ENCODE measurements at places on chromosomes 11 and 22.

GRCh38 chr11:118529584-118530175, 1.3 kb upstream of the TMEM25 start:
- DNase-seq: no peak

DNA sequence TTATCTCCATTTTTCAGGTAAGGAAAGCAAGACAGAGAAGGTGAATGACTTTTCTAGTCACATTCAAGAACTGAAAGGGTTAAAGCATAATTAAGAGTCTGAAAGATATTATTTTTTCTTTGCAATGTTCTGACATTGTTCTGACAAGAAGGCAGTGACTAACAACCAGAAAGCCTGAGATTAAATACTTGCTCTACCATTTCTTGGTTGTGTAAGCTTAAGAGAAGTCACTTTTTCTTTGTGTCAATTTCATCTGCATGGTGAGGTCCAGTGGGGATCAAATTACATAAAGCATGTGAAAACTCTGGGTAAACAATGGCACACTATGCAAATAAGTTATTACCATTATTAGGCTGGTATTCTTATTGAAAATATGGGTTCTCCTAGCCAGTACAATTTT, 73.7 kb downstream of the PHF21A start:
- no peak for DNase-seq

- DNase-seq: no peak
These were observed 18.3 kb downstream of the SIK2 start for GRCh38 chr11:111620518-111620917.

DNA sequence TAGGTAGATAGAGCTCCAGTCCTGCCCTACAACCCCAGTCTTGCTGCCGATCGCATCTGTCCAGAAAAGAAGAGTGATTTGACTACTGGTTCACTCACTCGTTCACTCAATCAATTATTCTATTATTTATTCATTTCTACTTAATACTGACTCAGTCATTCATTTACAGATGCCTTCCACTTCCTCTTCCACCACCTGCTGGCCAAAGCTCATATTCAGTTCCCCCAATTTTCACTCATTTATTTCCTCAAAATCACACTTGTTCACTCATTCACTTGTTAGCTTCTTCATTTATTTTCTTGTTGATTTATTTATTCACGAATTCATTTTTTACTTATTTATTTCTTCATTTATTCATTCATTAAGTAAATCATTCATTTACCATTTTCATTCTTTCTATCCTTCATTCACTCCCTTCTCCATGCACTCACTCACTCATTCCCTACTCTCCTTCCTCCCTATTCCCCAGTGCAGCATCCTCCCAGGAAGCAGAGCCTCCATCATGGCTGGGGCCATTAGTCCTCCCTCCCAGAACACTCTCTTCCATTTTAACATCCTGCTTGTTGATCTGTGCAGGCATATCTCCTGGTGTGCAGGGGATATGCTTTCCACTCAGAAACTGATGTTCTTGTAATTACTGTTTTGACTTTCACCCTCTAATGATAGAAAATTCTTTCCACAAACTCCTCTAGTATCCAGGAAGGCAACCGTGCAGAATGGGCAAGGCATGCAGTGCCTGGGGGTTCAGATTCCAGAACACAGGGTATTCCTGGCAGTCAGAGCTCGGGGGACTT, 281.0 kb downstream of the TENM4 start:
- no peak for DNase-seq

GRCh38 chr11:33898957-33899356, 7.1 kb upstream of the LMO2 start:
- DNase-seq: no peak

DNA sequence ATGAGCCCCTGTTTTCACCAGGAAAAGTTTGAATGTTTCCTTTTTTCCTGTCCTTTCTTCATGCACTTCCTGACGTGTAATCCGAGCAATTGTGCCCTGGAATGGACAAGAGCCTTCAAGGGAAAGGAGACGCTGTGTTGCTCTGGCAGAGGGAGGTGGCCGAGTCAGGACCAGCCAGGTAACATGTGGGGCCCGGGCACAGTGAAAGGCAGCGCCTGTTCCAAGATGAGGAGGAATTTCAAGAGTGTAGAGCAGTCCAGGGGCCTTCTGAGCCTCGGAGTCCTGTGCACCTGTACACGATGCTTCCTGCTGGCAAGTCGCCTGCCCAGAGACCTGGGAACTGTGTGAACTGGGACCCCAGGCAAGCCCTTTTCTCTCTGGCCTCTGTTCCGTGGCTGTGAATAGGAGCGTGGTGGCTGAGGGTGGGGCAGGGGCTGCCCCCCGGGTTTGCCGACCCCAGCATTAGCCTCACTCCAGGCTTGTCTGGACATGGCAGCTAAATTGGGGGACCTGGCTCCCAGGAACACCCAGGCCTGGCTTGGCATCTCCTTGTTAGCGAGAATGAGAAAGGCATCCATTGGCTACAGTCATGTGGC, 92.0 kb downstream of the MYEOV start:
- no peak for DNase-seq

GRCh38 chr11:75474878-75475766, 42.1 kb upstream of the KLHL35 start:
- DNase-seq: no peak

DNA sequence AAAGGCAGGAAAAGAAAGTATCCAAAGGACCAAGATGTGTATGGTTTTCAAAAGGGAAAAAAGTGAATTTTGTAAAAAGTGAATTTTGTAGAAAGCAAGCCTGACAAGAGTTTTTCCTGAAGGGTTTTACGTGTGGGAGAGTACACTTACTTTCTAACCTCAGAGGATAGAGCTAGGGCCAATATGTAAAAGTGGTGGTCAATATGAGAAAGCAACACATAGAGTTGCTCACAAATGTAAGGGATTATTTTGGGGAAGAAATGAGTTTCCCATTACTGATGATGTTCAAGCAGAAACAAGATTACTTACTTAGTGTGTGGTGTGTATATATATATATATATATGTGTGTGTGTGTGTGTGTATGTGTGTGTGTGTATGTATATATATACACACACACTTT, 162.5 kb downstream of the SWAP70 start:
- DNase-seq: no peak

- DNase-seq: no peak
These were observed 17.6 kb downstream of the STARD10 start for GRCh38 chr11:72776117-72776843.

GRCh38 chr11:108887436-108888238, 222.8 kb downstream of the DDX10 start:
- DNase-seq: no peak

GRCh38 chr11:66579017-66579606, 10.7 kb upstream of the CTSF start:
- peak; percentile 31 for DNase-seq

GRCh38 chr11:68965901-68966853, 14.6 kb downstream of the MRGPRD start:
- no peak for DNase-seq

- DNase-seq: no peak
These were observed 11.0 kb downstream of the MPZL3 start for GRCh38 chr11:118240999-118241763.

DNA sequence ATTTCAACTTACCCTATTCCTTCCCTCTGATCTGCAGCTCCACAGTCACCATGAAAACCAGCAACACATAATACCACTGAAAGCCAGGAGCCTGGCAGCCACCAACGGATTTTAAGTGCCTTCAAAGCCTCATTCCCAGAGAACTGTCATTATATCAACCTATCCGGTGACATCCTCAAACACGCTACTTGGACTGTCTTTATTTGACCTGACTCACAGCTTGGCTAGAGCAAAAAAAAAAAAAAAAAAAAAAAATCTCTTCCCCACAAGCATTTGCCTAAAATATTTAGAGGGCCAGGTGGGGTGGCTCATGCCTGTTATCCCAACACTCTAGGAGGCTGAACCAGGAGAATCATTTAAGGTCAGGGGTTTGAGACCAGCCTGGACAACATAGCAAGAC, 32.4 kb upstream of the ARHGAP32 start:
- no peak for DNase-seq

DNA sequence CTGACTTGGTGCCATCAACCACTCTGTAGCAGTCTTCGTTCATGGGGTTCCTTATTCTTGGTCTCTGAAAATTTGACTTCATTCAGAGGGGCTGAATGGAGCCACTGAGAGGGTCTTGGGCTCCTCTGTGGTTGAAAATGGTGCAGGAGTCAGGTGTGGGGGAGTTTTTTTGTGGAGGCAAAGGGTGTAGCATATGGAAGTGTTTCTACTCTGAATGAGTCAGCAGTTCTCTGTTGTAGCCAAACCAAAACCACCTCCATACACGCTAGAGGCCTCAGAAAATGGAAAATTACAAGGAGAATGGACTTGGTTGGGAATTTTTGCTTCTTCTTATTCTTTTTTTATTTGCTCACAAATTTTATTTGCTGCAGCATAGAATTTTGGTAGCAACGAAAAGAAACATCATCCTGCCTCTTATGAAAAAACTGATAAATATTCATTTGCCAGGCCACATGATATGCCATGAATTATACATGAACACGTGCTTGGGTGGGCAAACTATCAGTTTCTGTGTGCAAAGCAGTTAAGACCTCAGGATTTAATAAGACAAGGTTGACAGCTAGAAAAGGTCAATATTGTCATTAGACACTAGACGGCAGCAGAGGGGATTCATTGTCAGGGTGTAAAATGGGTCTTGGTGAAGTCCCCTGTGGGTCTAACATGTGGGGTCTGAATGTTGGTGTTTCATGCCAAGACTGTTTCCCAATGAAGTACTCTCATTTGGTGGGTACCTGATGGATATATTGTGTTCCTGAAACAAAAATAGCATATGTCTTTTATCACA, 111.7 kb downstream of the MYO18B start:
- no peak for DNase-seq

DNA sequence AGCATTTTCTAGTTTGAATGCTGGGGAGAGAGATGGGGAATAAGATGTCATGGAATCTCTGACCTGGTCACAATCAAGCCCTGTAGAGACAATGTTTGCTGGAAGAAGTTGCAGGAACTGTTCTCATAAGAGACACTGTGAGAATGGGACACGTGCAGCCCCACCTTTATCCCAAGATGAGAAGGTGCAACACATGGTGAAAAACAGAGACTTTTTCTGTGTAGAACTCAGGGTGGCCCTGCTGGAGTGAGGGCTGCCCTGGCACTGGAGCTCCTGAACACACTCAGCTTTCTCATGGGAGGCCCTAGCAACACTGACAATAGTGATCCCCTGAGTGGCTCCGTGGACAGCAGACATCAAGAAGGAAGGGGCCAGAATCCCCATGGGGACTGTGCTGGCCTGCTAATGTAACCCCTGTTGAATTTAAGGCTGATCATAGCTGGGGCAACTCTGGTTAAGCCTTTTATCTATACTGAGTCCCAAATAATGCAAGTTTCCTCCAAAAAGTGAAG, 106.6 kb downstream of the ME3 start:
- DNase-seq: no peak

- no peak for DNase-seq
These were observed 2.5 kb upstream of the RCN1 start for GRCh38 chr11:32088117-32088941.

GRCh38 chr11:23765682-23766252, 731.1 kb upstream of the LUZP2 start:
- DNase-seq: no peak

- no peak for DNase-seq
These were observed 473.7 kb upstream of the ISX start for GRCh38 chr22:34592123-34592740.

DNA sequence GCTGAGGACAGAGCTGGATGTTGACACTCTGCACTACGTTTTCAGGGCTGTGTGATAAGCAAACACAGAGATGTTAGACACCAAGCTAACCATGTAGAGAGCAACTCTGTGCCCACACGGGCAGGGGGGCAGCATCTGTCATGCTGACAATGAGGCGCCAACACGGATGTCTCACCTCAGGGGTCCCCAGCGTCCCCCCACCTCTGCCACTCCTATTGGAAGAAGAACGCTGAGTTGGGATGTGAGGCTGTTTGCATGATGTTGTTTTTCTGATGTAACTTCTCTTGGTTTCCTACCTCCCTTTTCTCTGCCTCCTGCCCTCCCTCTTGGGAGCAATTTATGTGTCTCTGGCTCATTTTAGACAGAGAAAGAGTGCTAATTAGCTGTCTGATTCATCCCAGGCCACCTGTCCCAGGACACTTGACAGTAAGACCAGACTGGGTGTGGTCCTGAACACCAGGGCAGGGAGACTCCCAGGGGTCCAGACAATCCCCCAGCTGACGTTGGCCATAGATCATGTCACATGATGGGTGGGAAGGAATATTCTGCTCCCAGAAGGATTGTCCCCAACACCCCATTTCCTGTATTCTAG, 89.2 kb upstream of the NCAM1 start:
- no peak for DNase-seq

DNA sequence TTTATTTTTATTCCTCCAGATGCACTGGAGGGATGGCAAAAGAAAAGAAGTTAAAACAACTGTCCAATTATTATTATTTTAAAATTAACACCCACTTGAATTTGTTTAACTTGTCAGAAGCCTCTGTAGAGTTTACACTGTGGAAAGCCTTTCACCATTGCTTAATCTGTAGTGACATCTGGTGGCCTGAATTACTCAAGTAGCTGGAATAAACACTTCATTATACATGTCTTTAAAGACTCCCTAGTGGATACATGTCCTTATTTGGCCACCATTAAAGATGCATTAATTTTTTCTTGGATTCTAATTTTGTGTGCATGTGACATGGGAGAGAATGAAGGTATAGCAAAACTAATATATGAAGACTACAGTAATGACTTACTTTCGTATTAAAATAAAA, 1496.5 kb downstream of the FAM181B start:
- DNase-seq: no peak

GRCh38 chr22:35663371-35663770, 15.1 kb downstream of the APOL6 start:
- no peak for DNase-seq

DNA sequence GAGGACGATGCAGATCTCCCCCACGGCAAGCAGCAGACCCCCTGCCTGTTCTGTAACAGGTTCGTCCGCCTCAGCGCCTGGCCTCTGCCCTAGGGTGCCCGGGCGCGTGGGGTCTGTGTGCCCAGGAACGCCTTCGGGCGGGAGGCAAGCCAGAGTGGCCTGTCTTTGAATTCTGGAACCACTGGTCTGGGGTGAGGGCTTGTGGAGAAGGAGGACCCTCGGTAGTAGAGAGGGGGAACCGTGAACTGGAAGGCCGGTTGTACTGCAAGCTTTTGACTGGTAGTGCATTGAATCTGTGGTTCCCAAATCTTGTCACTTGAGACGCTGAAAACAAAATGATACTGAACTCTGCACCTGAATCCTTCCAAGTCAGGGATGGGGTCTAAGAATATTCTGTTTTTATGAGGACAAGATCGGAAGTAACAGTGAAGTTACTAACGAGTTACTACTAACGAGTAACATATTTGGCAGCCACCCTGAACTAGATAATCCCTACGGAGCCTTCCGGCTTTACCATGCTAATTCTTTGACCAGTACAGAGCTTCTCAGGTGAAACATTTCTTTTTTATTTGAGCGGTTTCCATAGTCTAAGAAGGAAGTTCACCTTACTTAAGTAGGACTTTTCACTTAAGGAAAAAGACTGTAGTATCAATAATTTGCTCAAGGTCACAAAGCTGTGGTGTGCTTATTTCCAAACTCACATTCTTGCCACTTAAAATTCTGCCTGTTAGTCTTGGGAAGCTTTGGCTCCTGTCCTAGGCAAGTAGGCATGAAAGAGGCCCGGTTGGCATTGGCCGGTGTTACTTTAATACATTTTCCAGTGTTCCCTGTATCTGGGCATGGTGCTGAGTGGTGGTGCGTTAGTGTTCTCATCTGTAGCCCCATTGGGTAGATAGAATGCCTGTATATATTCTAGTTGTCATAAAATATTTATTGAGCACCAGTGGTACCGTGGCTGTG, 860 bp downstream of the PRMT3 start:
- no peak for DNase-seq
